Kidney tubule cell (primary cell): ENCODE measurements at places on chromosomes 13 and 19.
A peak's percentile ranks its signal among the peaks of the same experiment; 100 is the strongest.

- DNase-seq, result peak; percentile 49
These were observed 5.7 kb downstream of the SHISA7 start for GRCh38 chr19:55437410-55437809.

DNA sequence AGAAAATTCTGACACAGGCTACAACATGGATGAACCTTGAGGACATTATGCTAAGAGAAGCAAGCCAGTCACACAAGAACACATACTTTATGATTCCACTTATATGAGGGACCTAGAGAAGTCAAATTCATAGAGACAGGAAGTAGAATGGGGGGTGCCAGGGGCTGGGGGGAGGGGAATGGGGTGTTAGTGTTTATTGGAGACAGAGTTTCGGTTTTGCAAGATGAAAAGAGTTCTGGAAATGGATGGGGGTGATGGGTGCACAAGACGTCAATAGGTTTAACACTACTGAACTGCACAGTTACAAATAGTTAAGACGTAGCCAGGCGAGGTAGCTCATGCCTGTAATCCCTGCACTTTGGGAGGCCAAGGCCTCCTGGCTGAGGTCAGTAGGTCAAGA is 3.5 kb upstream of the ZNF787 start:
- DNase-seq, result no peak

- DNase-seq, result no peak
These were observed 22.0 kb downstream of the VWA8 start for GRCh38 chr13:41938918-41939317.

DNA sequence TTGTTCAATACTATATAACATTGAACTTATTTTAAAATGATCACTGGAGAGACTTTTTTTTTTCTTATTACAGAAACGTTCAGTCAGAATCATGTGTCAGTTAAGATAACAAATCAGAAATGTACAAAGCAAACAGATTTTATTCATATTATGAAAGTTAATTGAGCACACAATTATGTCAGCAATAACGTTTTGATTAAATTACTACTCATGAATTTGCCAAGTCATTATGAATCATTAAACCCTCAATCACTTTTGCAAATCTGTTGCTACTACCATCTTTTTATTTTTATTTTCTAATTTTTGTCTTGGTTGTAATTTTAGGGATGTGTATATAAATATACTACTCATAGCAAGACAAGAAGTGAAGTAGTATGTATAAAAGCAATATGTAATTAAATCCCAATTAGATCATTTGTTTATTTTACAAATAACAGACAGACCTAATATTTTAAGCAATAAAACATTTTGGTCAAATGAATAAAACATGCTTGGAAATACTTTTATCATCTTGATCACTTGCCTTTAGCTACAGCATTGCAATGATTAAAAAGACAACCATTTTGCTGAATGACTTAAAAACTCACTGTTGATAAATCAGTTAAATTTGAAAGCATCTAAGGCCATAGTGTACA is 893.4 kb upstream of the MIR17HG start:
- DNase-seq, result no peak

- no peak for DNase-seq
These were observed 193.2 kb downstream of the URI1 start for GRCh38 chr19:30135093-30135757.

DNA sequence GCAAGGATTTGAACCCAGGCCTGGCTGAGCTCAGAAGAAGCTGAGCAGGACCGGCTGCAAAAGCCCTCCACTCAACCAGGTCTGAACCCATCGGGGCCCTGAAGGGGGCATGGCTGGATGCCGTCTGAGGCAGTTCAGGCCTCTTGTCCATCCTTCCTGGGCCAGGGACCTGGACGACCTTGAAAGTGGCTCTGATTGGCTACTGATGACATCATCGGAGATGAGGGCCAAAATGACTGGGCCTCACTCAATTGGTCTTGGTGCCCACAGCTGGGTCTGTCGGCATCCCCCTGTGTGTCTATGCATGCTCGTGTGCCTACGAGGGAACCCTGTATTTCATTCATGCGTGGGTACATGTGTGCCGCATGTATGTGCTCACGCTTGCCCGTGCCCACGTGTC is 71.8 kb downstream of the PTPRS start:
- DNase-seq, result no peak

DNA sequence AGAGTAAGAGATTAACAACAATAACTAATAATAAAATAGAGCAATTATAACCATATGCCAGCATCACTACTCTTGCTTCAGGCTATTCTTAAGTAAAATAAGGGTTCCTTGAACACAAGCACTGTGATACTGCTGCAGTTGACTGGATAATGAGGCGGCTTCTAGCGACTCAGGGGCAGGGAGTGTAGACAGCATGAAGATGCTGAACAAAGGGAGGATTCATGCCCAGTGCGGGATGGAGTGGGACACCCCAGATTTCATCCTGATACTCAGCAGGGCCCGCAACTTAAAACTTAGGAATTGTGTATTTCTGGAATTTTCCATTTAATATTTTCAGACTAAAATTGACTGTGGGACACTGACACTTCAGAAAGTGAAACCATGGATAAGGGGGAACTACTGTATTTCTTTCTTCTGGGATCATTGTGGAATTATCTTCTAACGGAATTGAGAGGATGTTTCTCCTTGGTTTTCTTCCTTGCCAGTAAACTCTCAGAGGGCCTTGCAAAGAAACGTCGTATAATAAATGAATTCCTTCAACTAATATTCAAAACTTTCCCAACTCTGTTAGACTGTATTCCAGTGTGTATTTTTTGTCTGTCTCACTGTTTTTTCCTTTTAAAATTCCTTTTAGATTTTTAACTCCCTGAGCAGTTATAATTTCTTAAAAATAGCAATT is 127.5 kb downstream of the B3GLCT start:
- DNase-seq, result no peak

- DNase-seq, result no peak
These were observed 30.3 kb upstream of the MIER2 start for GRCh38 chr19:374886-375235.

DNA sequence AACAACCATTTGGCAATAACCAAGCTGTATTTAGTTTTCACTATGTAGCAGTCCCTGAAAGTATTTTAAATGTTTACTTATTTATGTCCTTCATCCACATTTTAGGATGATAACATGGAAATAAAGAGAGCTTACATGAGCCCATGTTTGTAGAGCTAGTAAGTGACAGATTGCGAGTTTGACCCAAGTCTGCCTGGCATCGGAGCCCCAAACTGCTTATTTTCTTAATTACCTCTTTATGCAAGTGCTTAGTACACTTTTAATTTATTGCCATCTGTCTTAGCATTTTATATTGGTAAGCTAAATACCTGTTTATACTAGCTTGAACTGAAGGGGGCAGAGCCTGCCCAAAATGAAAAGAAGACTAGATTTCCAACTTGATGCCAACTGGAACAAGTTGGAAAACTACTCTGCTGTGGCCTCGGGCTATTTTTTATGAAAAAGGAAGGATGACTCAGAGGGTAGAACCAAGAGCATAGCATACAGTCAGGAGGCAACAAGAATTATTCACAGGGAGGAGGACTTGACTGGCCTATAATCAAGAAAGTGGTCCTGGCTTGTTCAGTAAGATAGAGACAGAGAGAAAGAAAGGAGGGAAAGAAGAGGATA is 150.2 kb downstream of the NDFIP2 start:
- DNase-seq, result peak; percentile 90

DNA sequence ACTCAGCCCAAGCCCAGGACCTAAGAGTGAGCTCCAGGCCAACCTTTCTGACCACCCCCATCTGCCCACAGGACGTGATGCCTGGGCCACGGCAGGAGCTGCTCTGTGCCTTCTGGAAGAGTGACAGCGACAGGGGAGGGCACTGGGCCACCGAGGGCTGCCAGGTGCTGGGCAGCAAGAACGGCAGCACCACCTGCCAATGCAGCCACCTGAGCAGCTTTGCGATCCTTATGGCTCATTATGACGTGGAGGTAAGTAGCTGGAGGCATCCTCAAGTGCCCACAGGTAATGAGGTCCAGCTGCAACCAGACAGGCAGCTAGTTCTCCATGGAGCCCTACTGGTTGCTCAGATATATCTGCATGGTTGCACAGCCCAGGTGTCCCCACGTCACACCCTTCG is 14.8 kb downstream of the DDX39A start:
- DNase-seq, result no peak

DNA sequence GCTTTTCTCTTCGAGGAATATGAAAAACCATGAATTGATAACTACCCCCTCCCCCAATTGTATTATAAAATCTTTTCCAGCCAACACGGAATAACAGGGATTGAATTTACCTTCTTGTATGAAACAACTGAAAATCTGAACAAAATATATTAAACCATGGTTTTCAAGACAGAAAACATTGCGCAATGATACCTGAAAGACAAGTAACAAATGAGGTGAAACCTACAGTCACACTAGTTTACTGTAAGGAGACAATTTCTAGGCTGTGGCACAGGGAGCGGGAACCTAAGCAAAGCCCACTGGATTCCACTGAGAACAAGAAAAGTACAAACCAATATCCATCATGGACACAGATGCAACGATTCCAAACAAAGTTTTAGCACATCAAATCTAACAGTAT is 53.4 kb downstream of the ZNF283 start:
- no peak for DNase-seq

DNA sequence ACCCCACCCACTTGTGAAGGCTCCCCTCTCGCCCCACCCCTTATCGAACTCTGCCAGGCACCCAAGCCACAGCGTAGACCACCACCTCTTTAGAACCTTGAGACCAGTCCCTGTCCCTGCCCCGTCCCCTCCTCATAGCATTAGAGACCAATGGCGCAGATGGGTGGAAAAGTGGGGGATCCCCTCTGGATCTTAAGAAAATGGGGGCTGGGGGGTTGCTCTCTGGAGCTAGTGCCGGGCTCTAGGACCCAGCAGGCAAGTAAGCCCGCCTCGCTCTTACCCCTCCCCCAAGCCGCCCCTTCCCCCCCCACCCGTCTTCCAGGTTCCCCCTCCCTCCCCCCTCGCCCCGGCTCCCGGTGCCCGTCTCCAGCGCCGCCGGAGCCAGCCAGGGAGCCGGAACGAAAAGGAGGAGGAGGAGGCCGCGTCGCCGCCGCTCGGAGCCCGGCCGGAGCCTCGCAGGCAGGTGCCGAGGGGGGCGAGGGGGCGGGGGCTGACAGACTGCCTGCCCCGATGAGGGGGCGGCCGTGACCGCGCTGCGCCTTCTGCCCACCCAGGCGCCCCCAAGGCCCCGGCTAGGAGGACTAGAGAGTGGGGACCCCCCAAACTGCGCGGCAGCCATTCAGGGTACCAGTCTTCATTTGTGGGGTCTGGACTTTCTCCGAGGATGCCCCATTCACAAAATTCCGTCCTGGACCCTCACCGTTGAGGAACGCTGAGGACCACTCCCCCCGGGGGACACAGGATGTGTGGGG is at the start of gene SPRED3:
Gene SPRED3, plus strand, starts transcription at position 349 of the 752 bp plus-strand sequence. CDS start 1,606 bp downstream, outside the sequence.
- DNase-seq, result peak; percentile 68

DNA sequence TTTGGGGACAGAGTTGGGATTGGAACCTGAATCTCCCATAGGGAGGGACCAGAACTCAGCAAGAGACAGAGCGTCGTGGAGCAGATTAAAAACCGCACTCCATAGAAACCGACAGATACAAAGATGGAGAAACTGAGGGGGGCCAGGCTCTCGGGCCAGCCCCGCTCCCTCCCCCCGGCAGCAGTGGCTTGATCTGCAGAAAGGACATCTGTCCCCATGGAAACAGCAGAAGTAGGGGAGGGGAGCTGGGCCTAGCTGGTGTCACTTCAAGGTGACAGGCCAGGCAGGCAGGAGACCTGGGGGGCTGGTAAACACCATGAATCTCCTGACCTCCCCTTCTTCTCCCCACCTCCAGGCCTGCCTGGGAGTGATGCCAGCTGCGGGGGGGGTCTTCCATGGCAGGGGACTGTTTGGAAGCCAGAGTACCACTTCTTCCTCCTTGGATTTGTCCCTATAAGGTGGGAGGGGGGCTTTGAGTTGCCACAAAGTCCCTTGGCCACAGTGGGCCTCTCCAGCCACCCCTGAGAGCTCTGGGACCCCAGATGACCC is 10.9 kb downstream of the TMIGD2 start:
- DNase-seq, result no peak

DNA sequence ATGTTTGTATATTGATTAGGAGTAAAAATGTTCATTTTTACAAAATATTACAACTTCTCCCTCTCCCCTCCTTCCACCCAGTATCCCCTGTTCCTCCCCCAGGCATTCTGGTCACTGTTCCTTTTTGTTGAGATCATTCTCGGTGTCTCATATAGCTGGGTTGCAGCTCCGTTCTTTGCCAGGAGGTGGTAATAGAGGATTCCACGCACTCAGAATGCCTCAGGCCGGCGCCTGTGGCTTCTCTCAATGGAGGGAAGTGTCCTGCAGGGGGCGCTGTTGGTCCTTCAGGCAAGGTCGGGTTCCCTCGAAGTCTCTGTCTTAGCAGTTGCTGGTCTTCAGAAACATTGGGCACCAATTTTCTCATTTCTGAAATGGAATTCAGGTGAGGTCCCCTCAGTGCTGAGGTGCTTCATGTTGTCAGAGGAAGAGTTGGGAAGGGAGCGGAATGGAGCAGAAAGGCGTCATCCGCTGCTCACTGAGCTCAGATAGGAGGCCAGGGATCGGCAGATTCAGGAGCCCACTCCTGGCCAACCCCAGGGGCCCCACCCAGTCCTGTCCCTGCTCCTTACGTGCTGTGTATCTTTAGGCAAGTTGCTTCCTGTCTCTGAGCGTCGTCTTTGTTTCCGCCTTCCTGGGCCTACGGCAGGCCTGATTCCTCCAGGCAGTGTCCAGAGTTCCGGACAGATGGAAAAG is 10.3 kb upstream of the GARIN5A start:
- peak; percentile 44 for DNase-seq

DNA sequence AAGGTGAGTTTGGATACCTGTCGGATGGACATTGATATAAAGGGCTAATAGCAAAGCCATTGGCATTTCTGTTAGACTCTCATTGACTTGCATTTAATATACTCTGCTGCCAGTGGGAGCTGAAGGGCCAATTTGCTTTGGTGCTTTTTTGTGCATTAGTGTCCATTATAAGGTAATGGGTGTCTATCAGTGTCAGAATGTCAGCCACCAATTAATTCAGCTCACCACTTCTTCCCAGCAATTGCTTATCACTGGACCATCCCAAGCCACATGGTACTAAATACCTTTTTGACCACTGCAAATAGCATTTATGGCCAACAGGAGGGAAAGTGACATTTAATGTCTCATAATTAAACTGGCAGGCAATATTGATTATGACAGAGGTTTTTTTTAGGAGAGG is 317.8 kb downstream of the TEX29 start:
- no peak for DNase-seq

DNA sequence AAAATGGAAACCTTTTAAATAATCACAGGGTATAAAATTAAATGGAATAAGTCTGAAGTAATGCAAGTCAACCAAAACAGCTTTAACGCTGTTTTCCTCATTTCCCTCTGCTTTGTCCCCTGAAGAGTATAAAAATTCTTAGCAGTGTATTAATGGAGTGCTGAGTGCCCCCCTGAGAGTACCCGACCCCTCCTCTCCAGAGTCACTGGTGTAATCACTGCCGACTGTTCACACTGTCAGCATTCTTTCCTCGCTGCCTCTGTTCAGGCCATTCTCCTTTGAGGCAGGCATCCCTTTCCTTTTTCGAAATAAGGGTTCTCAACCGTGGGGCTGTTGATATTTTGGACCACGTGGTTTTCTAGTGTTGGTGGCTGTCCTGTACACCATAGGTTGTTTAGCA is 146.9 kb upstream of the SLC10A2 start:
- no peak for DNase-seq
